ENCODE measurements at places on chromosomes 5 and 9.

- no peak for DNase-seq
Measured at GRCh38 chr5:3598207-3598606, 2.6 kb downstream of the IRX1 start.

DNA sequence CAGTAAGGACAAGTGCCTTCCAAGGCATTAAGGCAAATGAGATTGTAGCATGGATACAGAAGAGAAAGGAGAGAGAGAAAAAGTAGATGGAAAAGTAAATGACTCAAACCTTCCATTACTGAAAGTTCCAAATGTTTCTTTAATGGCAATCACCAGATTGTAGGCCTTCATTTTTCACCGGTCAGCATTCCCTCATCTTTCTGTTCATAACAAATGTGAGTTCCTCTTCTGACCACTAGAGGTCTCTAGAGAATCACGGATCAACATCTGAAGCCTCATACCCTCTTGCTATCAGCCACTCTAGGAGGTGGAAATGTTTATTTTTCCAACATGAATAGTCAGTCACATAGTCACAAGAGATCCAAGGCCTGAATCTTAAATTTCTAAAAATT, 73.6 kb upstream of the RPS23 start:
- DNase-seq = no peak

- DNase-seq = no peak
Measured at GRCh38 chr5:37549411-37549810, 170.3 kb downstream of the WDR70 start.

GRCh38 chr5:141528291-141528984, 39.6 kb downstream of the PCDHGC5 start:
- DNase-seq = no peak

- DNase-seq = no peak
Measured at GRCh38 chr5:128782446-128782845, 182.8 kb upstream of the SLC27A6 start.
